ENCODE measurements at places on chromosomes 7 and 10.

GRCh38 chr7:19973581-19973980 lies 200.2 kb upstream of the TMEM196 start:
- DNase-seq, result no peak

DNA sequence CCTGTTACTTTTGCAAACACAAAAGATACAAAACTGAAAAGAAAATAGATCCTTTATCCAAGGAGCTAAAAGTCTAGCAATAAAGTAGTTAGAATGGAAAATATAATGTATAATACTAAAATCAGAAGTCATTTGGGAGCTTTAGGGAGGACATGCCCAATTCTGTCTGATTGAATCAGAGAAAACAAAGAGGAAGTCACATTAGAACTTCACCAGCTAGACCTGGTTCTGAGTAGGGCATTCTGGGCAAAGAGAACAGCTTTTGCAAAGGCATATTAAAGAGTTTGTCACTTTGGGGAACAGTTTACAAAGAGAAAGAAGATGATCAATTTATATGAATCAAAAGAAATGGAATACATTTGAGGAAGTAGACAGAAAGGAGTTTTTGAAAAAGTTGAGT lies 107.0 kb upstream of the PRSS1 start:
- no peak for DNase-seq

DNA sequence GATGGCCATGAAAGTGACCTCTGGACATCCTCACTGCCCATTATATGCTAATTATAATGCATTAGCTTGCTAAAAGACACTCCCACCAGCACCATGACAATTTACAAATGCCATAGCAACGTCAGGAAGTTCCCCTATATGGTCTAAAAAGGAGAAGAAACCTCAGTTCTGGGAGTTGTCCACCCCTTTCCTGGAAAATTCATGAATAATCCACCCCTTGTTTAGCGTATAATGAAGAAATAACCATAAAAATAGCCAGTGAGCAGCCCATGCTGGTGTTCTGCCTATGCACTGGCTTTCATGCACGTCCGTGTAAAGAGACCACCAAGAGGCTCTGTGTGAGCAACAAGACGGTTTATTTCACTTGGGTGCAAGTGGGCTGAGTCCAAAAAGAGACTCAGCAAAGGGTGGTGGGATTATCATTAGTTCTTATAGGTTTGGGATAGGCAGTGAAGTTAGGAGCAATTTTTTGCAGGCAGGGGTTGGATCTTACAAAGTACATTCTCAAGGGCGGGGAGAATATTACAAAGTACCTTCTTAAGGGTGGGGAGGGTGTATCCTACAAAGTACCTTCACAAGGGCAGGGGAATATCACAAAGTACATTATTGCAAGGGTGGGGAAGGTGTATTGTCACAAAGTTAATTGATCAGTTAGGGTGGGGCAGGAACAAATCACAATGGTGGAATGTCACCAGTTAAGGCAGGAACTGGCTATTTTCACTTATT lies 45.6 kb downstream of the LBX1 start:
- no peak for DNase-seq

- no peak for DNase-seq
These were observed 292.9 kb upstream of the PITRM1 start for GRCh38 chr10:3465406-3465891.

- DNase-seq, result no peak
These were observed 168.8 kb downstream of the C1GALT1 start for GRCh38 chr7:7351156-7351555.

DNA sequence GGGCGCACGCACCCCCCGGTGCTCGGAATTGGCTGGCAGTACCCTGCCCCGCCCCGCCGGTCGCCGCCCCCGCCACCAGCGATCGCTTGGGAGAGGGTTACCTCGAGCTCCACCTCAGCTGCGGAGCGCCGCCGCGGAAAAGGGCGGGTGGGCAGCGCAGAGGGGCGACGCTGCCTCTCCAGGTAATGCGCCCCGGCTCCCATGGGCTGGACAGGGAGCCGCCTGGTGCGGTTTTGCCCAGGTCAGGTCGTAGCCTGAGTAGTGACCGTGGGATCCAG lies 1.3 kb downstream of the PFKFB3 start:
- peak; percentile 16 for DNase-seq

GRCh38 chr10:51257511-51258248 lies 183.4 kb downstream of the PRKG1 start:
- DNase-seq, result no peak

- no peak for DNase-seq
These were observed 169.7 kb upstream of the PHYHIPL start for GRCh38 chr10:59006511-59007306.

GRCh38 chr7:108947526-108947925 lies 377.9 kb downstream of the DNAJB9 start:
- no peak for DNase-seq

DNA sequence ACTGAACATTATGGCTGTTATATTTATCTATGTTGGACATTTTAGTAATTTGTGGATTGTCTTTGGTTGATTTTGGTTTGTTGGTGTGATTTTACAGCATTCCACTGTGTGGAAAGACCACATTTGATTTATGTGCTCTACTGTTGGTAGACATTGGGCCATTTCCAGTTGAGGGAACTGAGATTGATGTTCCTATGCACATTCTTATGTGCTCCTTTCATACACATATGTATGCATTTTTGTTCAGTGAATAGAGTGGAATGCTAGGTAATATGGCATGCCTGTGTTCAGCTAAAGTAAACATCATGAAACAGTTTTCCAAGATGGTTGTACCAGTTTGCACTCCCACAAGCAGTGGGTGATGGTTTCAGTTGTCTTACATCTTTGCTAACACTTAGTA lies 15.1 kb downstream of the CACNB2 start:
- DNase-seq, result no peak

- DNase-seq, result no peak
These were observed 74.1 kb downstream of the VIPR2 start for GRCh38 chr7:159070431-159071148.

- no peak for DNase-seq
These were observed 262.4 kb downstream of the GRID1 start for GRCh38 chr10:86104156-86104555.

DNA sequence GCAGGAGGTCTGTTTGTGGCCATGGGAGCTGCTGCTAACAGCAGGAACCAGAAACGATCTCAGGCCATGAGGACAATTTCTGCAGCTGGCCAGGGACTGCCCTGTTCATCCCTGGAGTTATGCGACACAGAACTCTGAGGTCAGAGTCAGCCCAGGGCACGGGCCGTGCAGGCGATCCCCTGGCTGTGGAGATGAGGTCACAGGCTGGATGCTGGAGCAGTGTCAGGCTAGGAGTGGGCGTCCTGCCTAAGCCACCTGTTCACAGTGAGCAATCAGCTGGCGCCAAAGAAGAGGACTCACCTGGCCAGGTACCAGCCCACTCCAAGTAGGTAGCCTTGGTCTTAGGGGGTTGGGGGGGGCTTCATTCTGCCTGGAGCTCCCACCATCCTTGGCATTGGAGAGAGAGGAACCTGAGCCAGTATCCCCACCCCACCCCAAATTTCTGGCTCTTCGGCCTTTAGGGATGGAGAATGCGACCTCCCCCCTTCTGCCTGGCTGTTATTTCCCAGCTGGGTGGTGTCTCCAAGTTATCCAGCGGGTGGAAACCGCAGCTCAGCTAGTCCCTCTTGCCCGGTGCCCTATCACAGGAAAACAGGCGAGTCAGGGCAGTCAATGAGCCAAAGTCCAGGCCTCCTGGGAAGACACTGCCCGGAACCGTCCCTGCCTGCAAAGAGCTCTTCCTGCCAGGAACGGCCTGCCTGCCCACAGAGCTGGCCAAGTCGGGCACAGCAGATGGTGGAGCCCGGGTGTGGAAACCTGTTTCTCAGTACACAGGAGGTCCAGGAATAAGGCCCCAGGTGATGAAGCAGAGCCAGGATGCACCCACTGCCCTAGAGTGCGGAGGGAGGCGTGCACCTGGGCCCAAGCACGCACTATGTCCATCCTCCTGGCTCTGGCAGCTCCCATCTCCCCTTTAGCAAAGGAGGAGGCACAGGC lies 1.8 kb upstream of the TTYH3 start:
- no peak for DNase-seq

- DNase-seq, result no peak
These were observed 801.2 kb upstream of the ZWINT start for GRCh38 chr10:57162231-57162630.

- DNase-seq, result no peak
These were observed 24.5 kb downstream of the CRCP start for GRCh38 chr7:66138994-66139752.

- no peak for DNase-seq
These were observed 123.4 kb downstream of the TNS3 start for GRCh38 chr7:47458486-47458885.

GRCh38 chr10:99555371-99555770 lies 22.6 kb downstream of the NKX2-3 start:
- DNase-seq, result no peak

DNA sequence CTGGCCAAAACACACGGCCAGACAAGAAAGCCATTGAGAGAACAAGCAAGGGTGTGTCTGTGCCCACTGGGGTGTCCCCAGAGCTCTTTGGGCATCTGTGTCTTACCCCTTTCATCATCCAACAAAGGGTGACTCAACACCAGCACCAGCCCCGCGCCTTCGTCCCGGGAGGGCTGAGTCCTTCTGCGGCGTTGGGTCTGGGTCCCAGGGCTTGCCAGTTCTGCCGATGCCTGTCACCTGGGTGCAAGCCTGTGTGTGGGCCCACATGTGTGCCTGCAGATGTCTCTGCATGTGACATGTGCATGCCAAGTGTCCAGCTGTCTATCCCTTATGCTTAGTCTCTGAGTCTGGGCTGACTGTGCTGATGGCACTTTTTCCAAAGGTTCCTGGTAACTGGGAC lies 24.4 kb upstream of the ELN start:
- DNase-seq, result no peak

DNA sequence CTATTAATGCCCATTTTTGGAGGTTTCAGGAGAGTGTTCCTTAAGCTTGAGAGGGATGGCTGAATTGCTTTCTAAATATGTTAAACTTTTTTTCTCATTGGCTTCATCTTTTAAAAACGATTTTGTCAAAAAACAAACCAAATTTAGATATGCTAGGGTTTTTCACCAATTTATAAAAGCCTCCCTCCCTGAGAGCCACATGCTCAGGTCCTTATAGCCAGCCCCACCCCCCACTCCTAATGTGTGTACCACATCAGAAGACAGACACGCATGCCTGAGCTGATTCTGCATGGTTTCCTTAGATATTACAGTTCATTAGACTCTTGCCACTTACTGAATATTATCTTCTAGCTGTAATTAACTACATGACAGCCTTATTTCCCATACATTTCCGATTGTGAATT lies 2.0 kb downstream of the CUL1 start:
- peak; percentile 55 for DNase-seq

- DNase-seq, result peak; percentile 43
These were observed 34.2 kb downstream of the PUS7 start for GRCh38 chr7:105487579-105488571.

GRCh38 chr10:43048301-43049051 lies 28.4 kb upstream of the RET start:
- DNase-seq, result no peak

GRCh38 chr10:106571192-106571946 lies 593.1 kb downstream of the SORCS1 start:
- peak; percentile 61 for DNase-seq

- no peak for DNase-seq
These were observed 60.7 kb downstream of the RAPGEF5 start for GRCh38 chr7:22296265-22296566.

DNA sequence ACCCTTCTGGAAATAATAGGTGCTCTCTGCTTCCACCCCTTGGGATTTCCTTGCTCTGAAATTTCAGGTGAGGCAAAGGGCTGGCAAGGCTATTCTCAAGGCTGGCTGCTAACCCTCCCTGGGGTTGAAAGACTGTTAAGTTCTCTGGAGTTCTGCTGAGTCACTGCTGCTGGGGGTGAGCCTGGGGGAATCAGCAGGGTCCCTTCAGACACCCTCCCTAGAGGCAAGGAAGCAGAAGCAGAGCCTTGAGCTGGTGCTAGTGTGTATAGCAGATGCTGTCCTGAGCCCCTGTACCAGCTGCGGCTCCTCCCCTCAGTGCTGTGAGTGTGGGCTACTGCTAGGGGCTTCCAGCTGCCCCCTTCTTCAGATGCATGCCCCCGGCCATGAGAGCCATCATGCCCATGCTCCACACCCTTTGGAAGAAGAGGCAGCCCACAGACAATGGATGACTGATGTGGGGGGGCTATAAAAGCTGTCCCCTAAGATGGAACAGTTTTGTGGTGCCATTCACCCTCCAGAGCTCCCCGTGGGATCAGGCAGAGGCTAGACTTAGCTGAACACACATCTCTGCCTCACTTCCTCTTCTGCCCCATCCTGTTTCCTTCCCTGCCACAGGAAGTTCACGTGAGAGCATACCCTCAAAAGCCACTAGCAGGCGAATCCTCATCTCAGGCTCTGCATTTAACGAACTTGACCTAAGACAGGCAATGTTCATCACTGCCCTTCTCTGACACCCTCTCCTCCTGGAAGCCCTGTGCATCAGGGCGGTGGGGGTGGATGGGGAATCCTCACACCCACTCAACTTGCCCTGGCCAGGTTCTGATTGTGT lies 91.8 kb downstream of the SH3PXD2A start:
- no peak for DNase-seq

GRCh38 chr7:158570449-158571170 lies 17.0 kb downstream of the PTPRN2 start:
- DNase-seq, result no peak

DNA sequence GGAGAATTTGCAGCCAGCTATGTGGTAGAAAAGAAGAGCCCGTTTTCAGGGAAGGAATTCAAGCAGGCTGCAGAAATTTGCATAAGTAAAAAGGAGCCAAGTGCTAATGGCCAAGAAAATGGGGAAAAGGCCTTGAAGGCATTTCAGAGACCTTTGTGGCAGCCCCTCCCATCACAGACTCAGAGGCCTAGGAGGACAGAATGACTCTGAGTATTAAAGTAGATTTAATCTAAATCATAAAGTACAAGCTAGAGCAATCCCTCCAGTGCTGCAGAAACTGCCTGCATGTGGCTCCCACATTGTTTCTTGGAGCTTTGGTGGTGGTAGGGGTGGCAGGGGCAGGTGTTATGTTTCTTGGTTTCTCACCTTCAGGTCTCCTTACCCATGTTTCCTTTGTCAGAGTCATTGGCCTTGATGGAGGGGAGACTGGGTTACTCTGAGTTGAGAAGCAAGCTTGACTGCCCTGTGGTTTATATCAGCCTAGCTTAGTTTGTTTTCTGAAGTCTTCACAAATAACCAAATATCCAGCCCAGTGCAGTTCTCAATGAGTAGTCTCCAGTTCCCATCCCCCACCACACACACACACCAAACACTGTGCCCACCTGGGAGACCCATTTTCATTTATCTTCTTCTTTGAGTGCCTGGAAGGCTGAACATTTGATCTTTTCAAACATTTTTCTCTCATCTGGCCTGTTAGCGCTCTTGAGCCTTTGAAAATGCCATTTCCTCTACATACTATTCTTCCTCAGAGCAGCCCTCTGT lies 34.5 kb downstream of the ITPRIP start:
- no peak for DNase-seq

GRCh38 chr7:67595431-67596180 lies 599.0 kb downstream of the TYW1 start:
- DNase-seq, result no peak

GRCh38 chr7:155256761-155257481 lies 40.8 kb upstream of the INSIG1 start:
- DNase-seq, result no peak
